HCEC 1CT (cell line): ENCODE measurements at places on chromosomes 1 and 21.

DNA sequence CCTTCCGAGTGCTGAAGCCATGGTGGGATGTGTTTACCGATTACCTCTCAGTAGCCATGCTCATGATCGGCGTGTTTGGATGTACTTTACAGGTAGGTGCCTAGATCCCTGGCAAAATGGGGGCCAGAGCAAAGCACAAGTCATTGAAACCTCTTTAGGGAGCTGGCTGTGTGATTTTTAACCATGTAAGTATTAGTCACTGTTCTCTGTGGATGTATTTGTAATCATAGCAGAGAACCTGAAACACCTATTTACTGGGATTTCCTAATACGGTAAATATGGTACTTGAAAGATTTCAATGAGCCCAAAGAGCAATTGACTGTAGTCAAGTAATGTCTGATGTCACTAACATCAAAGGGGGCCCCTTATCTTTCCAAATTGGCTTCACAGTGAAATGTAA lies 53.6 kb downstream of the LRRC8C start:
- no peak for DNase-seq

- no peak for DNase-seq
These were observed 33.6 kb upstream of the CTSK start for GRCh38 chr1:150841626-150842025.

GRCh38 chr21:39000496-39000895 lies 182.8 kb downstream of the PSMG1 start:
- no peak for DNase-seq

DNA sequence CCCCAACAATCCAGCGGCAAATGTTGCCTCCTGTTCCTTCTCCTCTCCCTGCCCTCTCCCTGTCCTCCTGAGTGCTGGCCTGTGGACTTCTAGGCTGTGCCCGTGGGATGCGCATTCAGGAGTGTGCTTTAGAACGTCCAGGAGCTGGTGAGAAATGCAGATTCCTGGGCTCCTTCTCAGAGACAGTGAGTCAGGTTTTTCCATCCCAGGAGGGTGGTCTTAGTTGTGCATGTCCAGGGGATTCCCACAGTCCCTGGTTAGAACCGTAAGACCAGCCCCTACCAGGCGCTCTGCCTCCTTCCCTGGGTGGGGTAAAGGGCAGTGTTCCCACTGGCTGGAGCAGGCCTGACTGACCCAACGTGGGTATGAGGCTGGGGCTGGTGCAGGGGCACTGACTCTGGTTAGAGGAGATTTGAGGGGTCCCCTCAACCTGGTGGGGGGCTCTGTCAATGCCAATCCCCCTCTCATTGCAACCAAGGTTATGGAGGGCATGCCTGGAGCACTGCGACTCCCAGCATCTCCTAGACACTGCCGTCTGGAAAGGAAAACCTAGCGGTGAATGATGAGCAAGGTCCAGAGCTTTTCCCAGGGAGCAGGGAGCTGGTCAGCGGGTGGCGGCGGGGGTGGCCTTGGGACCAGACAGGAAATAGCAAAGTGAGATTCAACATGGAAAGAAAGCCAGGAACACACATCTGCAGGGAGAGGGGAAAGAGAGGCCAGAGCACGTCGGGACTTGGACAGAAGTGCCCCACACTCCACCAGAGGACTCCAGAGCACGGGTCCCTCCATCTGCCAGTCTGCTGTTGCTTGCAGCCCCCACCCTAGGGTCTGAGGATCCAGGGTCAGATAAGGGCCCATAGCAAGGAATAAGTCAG lies 38.5 kb downstream of the HSPG2 start:
- DNase-seq, result no peak

DNA sequence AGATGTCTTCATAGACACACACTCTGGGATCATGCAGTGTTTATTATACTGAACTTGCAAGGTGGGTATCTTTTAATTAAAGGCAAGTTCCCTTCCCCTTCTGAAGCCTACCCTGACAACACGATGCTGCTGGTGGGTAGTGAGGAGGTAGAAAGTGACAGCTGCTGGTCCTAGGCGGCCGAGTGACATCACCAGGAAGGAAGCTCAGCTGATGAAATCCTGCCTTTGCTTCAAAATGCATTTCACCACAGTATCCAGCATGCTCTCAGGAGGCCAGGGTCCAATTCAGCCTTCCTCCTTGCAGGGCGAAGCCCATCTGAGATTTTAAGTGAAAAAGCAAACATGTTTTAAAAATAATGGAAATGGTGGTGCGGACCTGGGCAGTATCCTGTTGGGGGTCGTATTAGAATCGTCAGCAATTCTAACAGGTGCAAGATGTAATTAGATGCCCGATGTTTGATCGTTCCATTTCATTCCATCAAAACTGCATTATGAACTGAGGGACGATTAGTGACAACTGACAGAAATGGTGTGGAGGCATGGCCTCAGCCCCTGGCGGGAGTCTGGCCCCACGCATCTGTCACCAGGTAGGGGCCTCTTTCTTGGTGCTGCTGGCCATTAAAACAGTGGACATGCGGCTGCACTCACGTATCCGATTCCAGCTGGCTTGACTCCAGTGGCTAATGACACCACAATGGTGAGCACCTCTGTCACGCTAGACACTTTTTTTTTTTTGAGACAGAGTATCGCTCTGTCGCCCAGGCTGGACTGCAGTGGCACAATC lies 324.8 kb upstream of the C1orf174 start:
- DNase-seq, result no peak
